ENCODE measurements at places on chromosomes 16 and 17.

GRCh38 chr16:25897702-25898101 is 205.9 kb downstream of the HS3ST4 start:
- DNase-seq, result no peak

- peak; percentile 22 for DNase-seq
Measured at GRCh38 chr17:5592382-5592781, 8.1 kb upstream of the NLRP1 start.

DNA sequence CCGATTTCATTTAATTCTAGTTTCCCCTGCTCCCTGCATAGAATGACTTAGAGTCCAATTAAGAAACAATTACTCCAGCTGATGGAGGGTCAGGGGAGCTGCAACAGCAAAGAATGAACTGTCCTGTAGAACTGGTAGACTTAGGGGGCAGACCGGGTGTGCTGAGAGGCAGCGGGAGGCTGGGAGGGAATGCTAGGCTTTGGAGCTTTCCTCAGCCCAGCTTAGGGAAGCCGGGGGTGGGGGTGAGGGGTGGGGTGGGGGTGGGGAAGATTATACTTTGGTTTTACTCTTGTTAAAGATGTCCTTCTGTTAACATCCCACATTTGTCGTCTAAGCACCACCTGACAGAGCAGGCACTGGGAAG is 458.6 kb upstream of the ASIC2 start:
- no peak for DNase-seq

- no peak for DNase-seq
Measured at GRCh38 chr16:15033309-15033707, 22.6 kb downstream of the NTAN1 start.

- DNase-seq, result no peak
Measured at GRCh38 chr17:1078831-1079561, 82.1 kb downstream of the TIMM22 start.

- DNase-seq, result no peak
Measured at GRCh38 chr17:82503094-82503727, 16.3 kb upstream of the FOXK2 start.

DNA sequence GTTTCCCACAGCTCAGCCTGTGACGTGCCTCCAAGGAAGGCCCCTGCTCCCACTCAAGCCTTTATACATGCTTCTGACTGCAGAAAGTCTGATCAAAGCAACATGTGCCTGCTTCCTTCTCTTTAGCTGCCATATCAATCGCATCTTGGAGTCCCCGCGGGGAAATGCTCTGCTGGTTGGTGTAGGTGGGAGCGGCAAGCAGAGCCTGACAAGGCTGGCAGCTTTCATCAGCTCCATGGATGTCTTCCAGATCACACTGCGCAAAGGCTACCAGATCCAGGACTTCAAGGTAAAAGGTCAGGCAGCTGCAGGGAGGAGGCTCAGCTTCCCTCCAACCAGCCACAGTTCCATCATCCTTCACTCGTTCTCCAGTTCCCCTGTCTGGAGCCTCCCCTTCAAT is 189.7 kb downstream of the ZNF18 start:
- DNase-seq, result no peak

DNA sequence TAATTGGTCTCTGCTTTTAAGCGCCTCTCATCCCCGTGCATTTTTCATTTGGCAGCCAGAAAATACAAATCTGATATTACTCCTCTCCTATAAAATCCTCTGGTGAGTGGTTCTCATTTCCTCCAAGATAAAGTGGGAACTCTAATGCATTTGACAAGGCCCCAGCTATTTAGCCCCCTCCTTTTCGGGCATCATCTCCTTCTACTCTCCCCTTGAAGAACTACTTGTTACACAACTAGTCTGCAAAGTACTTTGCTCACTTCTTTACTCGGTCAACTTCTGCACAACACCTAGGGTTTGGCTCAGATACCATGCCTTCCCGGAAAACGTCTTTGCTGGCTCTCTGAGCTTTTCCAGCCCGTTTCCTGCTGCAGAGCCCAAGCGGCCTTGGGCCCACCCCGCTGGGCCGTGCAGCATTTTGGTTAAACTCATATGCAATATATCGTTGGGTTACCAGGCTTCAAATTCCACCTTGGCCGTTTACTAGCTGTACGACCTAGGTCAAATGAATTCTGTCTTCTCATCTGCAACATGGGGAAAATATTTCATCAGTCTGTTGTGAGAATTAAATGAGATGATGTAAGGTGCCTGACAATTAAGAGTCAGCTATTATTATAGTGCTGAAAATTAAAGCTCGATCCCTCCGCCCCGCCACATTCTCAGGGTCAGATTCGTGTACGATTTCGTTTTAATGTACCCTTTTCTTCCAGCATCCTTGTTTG is 883 bp upstream of the TAF15 start:
- DNase-seq, result no peak

- no peak for DNase-seq
Measured at GRCh38 chr16:76276745-76277438, at the start of gene CNTNAP4. CNTNAP4 (plus strand) TSS chr16:76277401; CDS start chr16:76277663, 262 bp downstream.

GRCh38 chr16:16083421-16084156 is 134.2 kb downstream of the ABCC1 start:
- no peak for DNase-seq

- no peak for DNase-seq
Measured at GRCh38 chr16:89099905-89100304, 6.3 kb downstream of the ACSF3 start.

- DNase-seq, result no peak
Measured at GRCh38 chr16:15847611-15848175, 9.1 kb downstream of the MYH11 start.

GRCh38 chr16:55592306-55592705 is 25.8 kb downstream of the CAPNS2 start:
- no peak for DNase-seq

DNA sequence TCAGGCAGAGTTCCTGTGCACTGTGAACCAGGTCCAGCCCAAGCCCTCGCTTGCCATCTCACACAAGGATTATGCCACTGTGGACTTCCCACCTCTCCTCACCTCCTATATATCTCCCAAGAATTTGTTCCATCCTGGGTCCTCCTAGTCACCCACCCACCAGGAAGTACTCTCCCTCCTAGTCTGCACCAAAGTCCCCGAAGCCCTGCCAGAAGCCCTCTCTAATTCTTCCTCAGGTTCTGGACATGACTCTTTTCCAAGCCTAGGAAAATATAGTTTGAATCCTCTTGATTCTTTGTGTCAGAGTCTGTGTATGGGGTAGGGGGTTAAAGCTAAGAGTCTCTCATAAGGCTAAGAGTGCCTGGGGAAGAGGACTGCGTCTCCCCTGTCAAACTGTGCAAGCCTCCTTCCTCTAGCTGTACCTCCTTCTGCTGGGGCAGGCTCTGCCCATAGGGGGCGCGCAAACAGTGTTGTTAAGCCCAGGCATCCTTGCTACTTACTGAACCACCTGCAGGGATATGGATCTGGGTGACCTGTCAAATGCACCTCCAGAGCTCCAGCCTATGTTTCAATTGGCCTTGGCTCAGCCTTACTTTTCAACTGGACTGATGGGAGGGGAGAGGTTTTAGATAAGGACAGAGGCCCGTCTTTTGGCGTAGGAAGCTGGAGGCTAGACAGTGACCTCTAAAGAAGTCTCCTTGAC is 16.6 kb upstream of the DLX4 start:
- DNase-seq, result peak; percentile 64

DNA sequence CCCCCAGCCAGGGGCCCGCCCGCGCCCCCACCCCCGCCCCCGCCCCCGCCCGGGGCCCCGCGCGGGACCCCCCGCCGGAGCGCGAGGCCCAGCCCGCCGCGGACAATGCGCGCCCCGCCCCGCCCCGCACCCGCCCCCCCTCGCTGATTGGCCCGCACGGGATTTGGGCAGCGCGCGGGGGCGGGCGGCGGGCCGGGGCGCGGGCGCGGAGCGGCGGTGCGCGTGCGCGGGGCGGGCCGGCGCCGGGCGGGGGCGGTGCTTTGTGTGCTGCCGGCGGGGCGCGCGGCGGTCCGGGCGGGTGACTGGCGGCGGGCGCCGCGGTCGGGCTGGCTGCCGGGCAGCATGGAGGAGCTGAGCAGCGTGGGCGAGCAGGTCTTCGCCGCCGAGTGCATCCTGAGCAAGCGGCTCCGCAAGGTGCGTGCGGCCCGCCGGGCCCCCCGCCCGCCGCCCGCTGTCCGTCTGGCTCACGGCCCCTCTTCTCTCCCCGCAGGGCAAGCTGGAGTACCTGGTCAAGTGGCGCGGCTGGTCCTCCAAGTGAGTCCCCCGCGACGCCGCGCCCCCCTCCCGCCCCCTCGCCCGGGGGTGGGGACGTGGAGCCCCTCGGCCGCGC is at the start of gene CBX2:
Gene CBX2, plus strand, starts transcription at position 255 of the 610 bp plus-strand sequence. Its CDS starts 88 bp downstream, at position 343.
- DNase-seq, result peak; percentile 83

- DNase-seq, result no peak
Measured at GRCh38 chr16:89039756-89040155, 53.9 kb upstream of the ACSF3 start.

GRCh38 chr17:2723505-2723996 is 12.0 kb upstream of the CLUH start:
- DNase-seq, result peak; percentile 40

GRCh38 chr16:67936124-67936879 is at the start of gene PSMB10:
PSMB10 (minus strand) TSS chr16:67936850; CDS start chr16:67936749, 101 bp downstream.
- peak; percentile 67 for DNase-seq

DNA sequence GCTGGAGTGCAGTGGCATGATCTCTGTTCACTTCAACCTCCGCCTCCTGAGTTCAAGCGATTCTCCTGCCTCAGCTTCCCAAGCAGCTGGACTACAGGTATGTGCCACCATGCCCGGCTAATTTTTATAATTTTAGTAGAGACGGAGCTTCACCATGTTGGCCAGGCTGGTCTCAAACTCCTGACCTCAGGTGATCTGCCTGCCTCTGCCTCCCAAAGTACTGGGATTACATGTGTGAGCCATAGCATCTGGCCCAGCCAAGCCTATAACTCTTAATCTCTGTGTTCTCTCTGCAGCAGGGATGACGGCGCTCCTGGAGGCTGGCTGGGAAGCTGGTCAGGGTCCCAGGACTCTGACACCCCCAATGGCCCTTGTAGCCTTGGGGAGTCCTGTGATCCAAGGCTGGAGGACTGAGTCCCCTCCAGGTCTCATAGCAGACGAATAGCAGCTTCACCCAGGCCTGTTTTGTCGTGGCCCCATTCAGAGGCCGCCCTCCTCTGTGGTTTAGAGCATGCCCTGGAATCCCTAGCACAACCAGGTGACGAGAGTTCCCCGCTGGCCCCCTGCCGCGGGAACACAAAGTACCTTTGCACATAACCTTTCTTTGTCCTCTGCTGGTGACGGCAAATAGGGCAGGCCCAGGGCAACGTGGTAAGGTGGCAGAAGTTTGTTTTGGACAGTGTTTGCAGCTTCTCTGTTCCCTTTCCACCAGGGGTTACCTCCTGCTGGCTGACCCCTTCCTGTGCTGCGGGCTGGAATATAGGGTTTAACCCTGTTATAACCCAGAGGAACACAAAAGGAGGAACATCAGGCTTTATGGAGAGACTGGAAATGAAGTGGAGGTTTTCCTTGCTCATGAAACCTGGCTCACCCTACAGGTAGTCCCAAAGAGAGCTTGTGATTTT is 43.0 kb upstream of the TOB1 start:
- DNase-seq, result no peak

- DNase-seq, result no peak
Measured at GRCh38 chr16:55563797-55564196, 2.7 kb upstream of the CAPNS2 start.

DNA sequence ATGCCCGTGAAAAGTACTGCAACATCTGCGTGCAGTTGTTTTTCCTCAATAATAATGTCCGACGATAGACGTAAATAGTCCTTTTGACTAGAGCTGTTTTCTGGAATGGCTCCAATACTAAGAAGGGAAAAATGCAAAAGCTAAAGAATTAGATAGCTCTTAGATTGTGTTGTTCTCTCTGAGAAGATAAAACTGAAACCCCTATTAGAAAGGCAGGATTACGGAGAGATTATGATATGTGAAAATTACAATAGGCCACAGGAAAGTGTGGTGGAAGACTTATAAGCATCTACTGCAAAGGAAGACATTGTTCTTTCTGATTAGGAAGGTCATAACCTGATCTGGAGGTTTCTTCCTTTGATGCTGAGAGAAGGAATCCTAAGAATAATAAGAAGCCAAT is 33.5 kb upstream of the KCNJ16 start:
- DNase-seq, result no peak

DNA sequence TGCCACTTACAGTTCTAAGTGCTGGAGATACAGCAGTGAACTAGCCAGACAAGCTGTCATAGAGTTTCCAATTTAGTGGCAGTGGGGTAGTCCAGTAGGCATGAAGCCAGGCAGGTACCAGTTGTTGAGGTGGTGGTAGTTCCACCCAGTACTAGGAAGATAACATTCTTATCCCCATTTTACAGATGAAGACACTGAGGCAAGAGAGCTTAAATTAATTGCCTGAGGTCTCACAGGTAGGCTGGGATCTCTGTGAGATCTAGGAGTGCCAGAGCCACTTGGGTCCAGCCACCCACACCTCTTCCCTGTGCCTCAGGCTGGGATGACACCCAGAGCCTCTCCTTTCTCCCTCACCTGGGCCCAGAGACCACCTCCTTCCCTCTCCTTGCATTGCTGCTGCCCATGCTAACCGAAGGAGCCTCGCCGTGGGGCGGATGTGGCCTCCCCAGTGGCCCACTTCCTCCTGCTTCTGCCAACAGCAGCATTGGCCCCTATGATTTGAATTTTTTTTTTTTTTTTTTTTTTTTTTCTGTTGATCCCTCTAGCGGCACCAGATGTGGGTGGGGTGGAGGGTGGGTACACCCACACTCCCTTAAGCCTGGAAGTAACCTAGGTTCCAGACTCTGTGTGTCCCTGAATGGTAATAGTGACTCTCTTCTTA is 114.0 kb downstream of the PRKCB start:
- DNase-seq, result no peak

DNA sequence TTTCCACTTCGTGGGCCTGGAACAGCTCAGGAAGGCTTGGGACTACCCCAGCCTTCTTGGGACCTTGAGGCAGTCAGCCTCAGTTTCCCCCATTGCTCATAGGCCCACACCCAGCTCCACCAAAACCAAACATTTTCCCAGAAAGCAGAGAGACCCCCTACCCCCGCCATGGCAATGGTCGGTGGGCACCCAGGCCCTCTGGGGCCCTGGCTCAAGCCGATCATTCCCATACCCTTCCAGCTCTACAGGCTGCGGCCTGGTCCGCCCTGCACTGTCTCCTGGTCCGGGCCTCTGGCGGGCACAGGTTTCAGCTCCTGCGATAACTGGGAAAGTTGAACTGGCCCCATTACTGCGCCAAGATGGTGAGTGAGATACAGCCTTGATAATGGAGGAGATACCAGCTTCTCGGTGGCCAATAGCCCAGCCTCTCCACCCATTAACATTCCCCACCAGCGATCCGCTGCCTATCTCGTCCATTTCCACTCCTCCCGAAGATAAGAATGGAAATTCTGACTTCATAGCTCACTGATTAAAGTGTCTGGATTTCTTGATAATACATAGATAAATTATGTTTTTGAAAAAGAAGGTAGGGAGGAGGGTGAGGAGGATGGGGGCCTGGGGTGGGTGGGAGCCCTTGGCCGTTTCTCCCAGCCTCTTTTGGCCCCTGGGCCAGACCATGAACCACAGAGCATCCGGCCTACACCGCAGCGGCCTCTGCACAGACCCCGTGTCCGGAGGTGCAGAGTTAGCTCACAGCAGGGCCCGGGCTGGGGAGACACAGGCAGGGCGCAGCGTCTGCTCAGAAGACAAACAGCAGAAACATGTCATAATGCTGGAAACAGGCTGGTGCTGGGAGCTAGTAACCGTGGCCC is 11.6 kb downstream of the ZFPM1 start:
- no peak for DNase-seq

GRCh38 chr16:67397036-67397801 is 3.9 kb upstream of the TPPP3 start:
- DNase-seq, result no peak

GRCh38 chr17:7222972-7223292 is 3.2 kb downstream of the ACADVL start:
- no peak for DNase-seq

All from LoVo (cell line).